ENCODE measurements at places on chromosomes 2 and 18.

DNA sequence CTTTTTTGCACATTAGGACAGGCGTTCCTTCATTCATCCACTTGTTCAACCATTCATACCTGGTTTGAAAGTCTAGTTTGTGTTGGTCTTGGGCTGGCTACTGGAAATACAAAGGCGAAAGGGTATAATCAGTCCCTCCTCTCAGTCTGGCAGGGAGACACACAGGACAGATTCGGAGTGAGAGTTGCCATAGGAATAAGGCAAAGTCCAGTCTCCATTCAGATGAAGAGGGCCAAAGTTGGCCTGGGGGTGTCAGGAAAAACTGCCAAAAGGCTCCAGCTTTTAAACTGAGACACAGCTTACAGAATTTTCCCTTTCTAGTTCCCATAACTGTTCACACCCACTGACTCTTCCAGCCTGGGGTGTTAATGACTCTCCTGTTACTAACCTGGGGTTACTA lies 96.3 kb upstream of the AQP4 start:
- DNase-seq: no peak

- no peak for DNase-seq
Measured at GRCh38 chr18:76991021-76991688, 141.4 kb downstream of the MBP start.

- no peak for DNase-seq
Measured at GRCh38 chr18:32213693-32214092, 23.9 kb downstream of the MEP1B start.

GRCh38 chr2:56476509-56477071 lies 292.8 kb downstream of the CCDC85A start:
- DNase-seq: no peak

Data from CD8-positive, alpha-beta memory T cell (primary cell).